ENCODE measurements at places on chromosomes 3 and 15. TPM values are rescaled to one million over a fixed set of nuclear protein-coding genes. Genes with fewer than 3 reads are reported as not detected.

Gene FANCD2OS
- total RNA-seq = not detected

Gene SPG21
- total RNA-seq = 110 TPM

Gene RTP3
- not detected for total RNA-seq

Gene GOLGA8Q
- not detected for total RNA-seq

Gene CSNK1G1
- total RNA-seq = 19.8 TPM

Gene MAN2C1
- 208 TPM for total RNA-seq

Gene CYP8B1
- total RNA-seq = not detected

Gene DPPA4
- not detected for total RNA-seq

Gene MESP2
- not detected for total RNA-seq

Gene HAPLN3
- 2.7 TPM for total RNA-seq

- no peak for DNase-seq
Measured at GRCh38 chr3:146646261-146646660, 41.1 kb upstream of the PLSCR5 start.

DNA sequence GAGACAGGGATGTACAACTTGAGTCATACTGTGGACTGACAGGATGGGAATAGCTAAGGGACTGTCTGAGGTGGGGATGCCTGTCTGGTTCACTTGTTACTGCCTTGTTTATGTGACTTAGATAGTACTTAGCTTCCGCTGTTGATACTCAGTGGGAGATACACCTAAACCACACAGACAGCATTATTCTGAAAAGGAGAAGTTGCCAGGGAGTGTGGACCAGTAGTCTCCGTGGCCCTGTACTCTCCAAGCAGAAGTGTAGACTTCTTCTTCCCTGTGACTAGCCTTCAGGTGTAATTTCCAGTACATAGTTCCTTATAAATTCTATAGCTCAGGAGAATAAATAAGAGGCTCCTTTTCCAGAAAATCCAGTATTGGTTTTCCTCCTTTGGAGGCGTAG, 5.1 kb downstream of the HIGD2B start:
- no peak for DNase-seq

- no peak for DNase-seq
Measured at GRCh38 chr15:38005953-38006808, 71.7 kb downstream of the TMCO5A start.

- no peak for DNase-seq
Measured at GRCh38 chr3:12228461-12228860, 60.4 kb upstream of the PPARG start.

DNA sequence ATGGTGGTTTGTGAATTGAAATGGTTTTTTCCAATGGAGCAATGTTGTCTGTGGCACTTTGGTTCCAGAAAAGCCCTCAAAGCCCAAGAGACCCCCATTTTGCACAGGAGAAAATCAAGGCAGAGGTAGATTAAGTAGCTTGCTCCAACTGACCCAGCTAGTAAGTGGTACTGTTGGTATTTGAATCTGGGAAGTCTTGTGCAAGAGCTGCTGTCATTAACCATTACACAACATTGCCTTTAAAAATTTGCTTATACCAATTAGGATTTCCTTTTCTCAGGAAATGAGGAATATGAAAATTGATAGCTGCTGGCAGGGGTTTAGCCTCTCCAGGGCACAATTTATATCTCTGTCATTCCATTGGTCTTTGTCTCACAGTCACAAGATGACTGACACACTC, 102.4 kb upstream of the UBE3A start:
- no peak for DNase-seq

GRCh38 chr3:104903064-104903463, 463.6 kb upstream of the ALCAM start:
- DNase-seq = no peak

DNA sequence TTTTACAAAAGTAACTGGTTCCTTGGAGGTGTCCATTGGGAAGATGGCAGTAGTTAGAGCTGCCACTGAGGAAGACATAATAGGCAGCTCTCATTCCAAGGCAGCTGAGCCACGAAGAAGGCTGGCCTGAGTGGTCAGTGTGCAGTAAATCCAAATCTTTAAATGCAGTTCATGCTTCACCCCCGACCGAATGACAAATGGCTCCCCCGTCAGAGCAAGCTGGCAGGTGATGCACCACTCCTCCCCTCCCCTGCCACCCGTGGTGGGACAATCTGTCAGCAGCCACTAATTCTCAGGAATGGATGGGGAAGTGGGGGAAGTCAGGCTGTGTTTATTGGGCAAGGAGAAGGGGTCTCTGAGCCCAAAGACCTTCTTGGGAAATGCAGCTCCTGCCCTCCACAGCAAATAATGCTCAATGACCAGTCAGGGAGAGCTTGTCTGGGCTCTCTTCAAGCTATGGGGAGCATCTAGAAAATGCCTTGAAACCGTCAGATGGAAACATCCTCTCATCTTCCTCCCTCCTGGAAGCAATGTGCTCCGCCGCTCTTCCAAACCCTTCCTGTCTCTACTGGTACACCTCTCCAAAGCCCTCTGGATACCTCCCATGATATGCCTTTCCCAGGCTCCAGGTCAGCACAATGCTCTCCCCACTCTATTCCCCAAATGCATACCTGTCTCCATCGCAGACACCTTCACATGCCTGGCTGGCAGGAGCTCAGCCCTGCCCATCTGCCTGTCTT, 65.4 kb downstream of the LIPC start:
- DNase-seq = no peak

DNA sequence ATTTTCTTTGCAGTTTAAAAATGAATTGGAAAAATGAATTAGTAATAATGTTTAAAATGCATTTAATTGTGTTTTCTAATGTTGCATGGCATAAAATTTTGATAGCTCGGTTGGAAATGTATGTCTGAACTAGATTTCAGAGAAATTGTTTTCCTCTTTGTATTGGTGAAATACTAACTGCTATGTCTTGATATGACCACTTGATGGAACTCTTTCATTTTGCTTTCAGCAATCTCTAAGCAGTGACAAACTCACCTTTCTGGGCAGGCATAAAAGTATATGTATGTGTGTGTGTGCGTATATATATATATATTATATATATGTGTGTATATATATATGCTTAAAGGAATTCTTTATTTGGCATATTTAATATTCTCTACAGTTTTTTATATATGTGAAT, 239.3 kb upstream of the ZNF717 start:
- DNase-seq = no peak

DNA sequence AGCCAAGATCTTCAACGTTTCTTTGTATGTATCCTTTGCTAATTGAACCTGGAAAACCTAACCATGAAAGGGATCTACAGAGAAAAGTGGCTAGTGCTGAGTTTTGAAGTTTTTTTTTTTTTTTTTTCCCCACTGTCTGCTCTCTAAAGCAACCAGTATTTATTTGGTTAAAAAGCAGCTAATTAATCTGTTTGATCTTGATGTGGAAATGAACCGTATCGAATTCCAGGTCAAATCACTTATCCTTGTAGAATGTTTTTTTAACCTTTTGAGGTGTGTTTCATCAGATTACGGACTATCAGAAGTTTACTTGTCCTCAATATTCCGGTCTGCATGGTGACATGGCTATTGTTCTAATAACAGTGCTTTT, 117.2 kb downstream of the FNDC3B start:
- DNase-seq = no peak

GRCh38 chr3:134600685-134601463, 49.9 kb downstream of the KY start:
- peak; percentile 80 for DNase-seq

- DNase-seq = no peak
Measured at GRCh38 chr3:43473737-43474136, 148.1 kb downstream of the ANO10 start.

GRCh38 chr3:5428607-5429516, 241.4 kb downstream of the EDEM1 start:
- no peak for DNase-seq

- DNase-seq = no peak
Measured at GRCh38 chr15:62503451-62503850, 338.4 kb upstream of the C2CD4B start.

DNA sequence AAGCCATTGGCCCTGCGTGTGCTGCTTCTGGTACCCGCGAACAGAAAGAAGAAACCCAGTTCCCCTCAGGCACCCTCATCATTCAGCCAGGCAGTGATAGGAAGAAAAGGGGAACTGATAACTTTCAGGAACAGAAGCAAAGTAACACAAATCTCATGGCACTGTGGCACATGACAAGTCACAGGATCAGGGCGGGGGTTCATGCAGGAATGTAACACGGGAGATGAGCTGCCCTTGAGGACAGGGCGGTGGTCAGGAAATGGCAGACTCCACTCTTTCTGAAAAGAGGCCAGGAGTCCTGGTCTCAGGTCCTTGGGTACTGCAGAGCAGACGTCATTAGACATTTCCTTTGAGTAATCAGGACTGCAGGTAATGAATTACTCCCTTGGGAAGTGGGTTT, 95.5 kb downstream of the CCNL1 start:
- DNase-seq = peak; percentile 60

DNA sequence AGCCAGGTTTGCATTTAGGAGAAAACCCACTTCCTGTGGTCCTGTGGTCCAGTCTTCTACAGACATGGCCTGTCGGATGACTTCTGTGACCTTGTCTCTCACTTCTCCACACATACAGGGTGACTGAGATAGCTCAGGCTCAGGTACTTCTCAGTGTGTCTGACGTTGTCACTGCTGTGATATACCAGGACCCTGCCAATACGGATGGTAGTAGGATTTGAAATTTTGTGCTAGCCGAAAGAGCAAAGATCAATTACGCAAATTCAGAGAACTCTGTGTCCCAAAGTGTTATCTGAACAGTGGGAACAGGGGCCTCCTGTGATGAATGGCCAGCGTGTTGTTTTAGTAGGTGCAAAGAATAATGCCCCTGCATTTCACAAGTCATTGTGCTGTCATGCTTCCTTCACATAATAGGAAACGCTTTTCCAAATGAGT, 128.9 kb downstream of the MCTP2 start:
- no peak for DNase-seq

DNA sequence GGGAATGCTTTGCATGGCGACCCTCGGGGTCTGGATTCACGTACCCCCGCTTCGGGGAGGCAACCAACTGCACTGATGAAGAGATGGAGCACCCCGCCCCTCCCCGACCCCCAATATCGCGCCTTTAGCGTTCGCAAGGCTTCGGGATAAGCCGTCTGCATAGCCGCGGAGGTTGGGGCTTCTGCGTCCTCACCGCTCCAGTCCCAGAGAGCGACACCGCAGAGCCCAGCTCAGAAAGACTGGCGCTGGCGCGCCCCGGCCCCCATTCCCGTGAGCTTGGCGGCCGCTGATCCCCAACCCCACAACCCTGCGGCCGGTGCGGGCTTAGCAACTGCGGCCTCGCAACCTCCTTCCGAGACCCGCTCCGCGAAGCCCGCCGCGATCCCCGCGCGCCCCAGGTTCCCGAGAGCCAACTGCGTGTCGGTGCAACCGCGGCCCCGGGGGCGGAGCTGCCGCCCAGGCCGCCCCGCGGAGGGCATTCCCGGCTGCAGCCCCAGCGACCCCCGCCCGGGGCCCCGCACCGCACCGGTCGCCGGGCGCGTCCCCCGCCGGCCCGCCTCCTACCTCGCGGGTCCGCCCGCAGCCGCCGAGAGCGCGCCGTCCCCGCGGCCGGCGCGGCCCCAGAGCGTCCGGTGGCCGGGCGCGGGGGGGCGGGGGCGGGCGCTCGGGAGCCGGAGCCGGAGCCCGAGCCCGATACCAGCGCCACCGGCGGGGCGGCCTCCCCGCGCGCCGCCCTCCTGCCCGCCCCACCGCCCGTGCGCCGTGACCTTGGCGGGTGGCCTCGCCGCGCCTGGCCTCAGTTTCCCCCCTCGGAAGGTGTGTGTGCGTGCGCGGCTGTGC, 79.5 kb downstream of the IQSEC1 start:
- DNase-seq = peak; percentile 65

- DNase-seq = no peak
Measured at GRCh38 chr15:63264688-63265293, 12.6 kb upstream of the APH1B start.

- DNase-seq = no peak
Measured at GRCh38 chr3:160811237-160811548, 55.2 kb downstream of the PPM1L start.

DNA sequence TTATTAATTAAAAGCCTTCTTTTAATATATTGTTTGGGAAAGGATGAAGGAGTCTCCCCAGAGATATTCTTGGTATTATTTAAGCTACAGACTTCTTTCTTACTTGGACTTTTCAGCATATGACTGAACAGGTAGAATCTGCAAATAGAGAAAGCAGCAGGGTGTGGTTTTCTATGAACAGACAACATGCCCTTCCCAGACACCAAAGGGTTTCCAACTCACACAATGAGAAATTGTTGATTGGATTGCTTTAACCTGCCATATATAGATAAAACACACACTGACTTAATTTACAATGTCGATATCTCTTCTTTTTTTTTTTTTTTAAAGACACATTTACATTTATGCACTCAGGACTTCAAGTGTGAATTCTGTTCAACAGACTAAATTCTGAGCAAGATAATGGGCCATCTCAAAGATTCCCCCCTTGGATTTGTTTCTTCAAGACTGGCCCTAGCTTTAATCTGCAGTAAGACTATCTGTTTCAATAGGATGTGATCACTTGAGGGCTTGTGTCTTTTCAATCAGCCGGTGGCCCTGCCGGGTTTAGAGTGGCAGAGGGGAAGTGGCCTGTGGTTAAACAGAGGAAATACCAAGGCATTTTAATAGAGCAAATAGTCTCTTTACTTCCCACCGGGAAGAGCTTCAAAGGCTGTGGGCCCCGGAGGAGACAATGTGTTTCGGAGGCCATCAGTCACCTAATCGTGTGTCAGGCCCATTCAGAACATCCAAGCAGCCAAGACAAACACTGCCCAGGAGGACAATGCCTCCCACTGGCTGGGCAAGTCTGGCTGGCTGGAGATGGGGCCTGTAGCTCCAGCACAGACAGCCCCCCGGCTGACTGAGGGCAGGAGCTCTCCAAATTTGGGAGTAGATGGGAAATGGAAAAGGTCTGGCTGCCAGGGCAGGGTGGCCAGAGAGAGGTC, 6.1 kb downstream of the IL17RD start:
- DNase-seq = no peak

DNA sequence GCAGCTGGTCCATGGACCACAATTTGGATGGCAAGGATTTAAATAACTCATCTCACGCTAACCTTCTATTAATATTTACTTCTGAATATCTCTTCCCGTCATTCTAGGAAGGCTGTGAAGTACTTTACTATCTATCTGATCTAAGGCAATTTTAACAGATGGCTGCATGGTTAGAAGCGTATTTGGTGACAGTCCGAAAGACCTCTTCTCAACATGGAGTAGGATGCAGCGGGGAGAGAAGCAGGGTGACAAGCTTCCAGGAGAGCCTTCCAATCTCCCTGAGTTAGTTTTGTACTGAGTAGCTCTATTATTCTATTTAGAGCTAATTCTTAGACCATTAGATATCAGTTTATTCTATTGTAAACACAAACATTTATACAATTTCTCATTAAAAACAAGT, 309.4 kb downstream of the PLCL2 start:
- DNase-seq = no peak

- DNase-seq = no peak
Measured at GRCh38 chr15:75002398-75002797, 7.0 kb downstream of the SCAMP5 start.

- no peak for DNase-seq
Measured at GRCh38 chr15:78810003-78810361, 1.3 kb downstream of the ADAMTS7 start.
